Naive thymus-derived CD8-positive, alpha-beta T cell (primary cell): ENCODE measurements at places on chromosomes 11 and 22.
A peak's percentile ranks its signal among the peaks of the same experiment; 100 is the strongest.

GRCh38 chr11:97325693-97326092 lies 935.9 kb downstream of the JRKL start:
- H3K36me3 ChIP-seq: no peaks in the 10 kb centered on the region
- no peak for DNase-seq
- H3K27me3 ChIP-seq: no peaks in the 10 kb centered on the region
- no peak overlapping the region for H3K27ac ChIP-seq

GRCh38 chr22:26941896-26942636 lies 284.7 kb downstream of the MIAT start:
- DNase-seq: no peak
- peaks cover 12% of the 10 kb centered on the region for H3K27me3 ChIP-seq
- peaks cover 6% of the 10 kb centered on the region for H3K36me3 ChIP-seq
- no peak overlapping the region for H3K27ac ChIP-seq
- H3K4me3 ChIP-seq: no peak overlapping the region

DNA sequence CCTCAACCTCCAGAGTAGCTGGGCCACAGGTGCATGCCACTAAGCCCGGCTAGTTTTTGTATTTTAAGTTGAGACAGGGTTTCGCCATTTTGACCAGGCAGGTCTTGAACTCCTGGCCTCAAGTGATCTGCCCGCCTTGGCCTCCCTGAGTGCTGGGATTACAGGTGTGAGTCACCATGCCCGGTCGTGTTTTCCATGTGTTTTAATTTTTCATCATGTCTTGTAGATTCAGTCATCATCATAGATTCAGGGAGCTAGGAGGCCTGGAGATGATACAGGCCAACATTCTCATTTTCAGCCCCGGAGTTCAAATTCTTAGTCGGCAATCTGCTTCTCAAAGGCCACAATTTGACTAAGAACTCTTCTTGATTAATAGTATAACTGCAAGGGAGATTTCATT lies 73.5 kb upstream of the GRAMD1B start:
- H3K36me3 ChIP-seq: no peaks in the 10 kb centered on the region
- no peak overlapping the region for H3K27ac ChIP-seq
- DNase-seq: no peak

DNA sequence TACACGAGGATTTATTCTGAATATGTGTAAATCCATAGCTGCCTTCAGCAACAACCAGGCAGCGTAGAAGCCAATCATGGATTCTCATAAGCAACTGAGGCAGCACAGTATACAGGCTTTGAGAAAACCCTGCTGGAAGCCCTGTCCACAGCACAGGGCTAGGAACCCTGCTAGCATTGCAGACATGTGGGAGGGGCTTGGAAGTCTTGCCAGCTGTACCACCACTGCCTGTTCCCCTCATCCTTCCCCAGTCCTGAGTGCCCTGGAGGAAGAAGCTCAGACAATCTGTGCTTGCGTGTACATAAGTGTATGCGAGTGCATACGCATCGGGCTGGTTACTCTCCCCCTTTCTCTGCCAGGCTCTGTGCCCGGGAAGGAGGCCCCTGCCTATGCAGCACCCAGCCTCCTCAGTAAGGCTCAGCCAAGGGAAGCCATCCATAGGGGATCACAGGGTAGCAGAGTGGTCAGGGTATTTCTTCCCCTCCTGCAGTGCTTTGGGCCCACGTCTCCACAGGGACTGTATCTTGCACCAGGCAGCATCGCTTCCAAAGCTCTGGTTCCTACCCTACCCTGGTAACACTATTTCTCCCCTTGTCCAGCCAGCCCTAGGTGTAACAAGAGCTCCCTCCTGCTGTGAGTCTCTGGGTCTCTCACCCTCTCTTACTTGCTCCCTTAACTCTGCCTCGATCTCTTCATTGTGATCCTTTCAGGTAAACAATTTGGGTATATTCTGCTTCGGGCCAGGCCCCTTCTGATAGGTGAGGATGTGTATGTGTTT lies 90.5 kb downstream of the GALNT18 start:
- no peaks in the 10 kb centered on the region for H3K4me1 ChIP-seq
- H3K27ac ChIP-seq: no peak overlapping the region
- no peaks in the 10 kb centered on the region for H3K27me3 ChIP-seq
- H3K36me3 ChIP-seq: no peaks in the 10 kb centered on the region
- no peak overlapping the region for H3K4me3 ChIP-seq

DNA sequence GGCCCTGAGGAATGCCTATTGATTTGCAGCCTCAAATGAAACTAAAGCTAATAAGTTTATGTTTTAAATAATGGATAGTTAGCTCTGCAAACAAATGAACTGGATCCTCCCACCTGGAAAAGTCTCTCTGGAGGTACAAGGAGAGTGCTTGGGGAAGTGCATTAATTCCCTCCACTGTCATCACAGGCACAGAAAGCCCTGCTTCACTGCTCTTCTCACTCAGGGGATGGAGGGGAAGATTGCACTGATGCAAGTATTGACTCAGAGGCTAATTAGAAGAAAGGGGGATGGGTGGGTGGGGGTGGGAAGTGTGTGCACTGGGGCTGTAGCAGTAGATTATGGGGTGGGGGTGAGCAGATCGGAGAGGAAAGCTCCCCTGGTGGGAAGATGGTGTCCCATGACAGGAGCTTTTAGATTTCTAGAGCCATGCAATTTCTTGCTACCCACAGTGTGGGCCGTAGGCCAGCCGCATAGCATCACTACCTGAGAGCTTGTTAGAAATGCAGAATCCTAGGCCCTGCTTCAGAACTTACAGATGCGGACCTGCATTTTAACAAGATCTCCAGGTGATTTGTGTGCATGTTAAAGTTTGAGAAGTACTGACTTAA lies 163.9 kb downstream of the HIPK3 start:
- no peak for DNase-seq
- H3K27ac ChIP-seq: no peak overlapping the region
- no peaks in the 10 kb centered on the region for H3K4me1 ChIP-seq

DNA sequence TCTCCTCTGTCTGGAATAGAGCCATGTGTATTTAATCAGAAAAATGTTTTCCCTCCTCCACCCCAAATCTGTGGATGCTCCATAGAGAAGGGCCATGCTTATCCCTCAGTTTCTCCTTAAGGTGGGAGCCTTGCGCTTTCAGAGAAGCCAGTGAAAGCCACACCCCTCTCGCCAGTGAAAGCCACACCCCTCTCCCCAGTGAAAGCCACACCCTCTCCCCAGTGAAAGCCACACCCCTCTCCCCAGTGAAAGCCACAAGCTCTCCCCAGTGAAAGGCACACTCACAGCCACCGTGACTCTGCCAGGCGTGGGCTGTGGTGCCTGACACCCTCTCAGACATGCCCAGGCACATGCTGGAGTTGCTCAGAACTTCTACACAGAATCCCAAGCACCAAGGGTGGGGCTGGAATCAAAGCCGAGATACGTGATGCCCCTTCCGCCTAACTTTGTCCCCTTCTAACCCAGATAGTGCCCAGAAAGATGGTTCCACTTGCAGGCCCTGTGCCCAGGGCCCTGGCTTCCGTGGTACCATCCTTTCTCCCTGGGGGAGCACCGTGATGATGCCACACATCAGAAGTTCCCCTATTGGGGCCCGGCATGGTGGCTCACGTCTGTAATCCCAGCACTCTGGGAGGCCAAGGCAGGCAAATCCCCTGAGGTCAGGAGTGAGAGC lies 16.5 kb upstream of the PRR5 start:
- no peaks in the 10 kb centered on the region for H3K27me3 ChIP-seq
- H3K4me1 ChIP-seq: peaks cover 58% of the 10 kb centered on the region
- H3K4me3 ChIP-seq: peak overlapping the region; percentile 23
- peak overlapping the region; percentile 86 for H3K27ac ChIP-seq
- peaks cover 5% of the 10 kb centered on the region for H3K36me3 ChIP-seq

GRCh38 chr11:77487790-77488189 lies 13.9 kb upstream of the PAK1 start:
- H3K27ac ChIP-seq: no peak overlapping the region
- no peaks in the 10 kb centered on the region for H3K4me1 ChIP-seq
- no peaks in the 10 kb centered on the region for H3K36me3 ChIP-seq
- H3K27me3 ChIP-seq: no peaks in the 10 kb centered on the region

- H3K27ac ChIP-seq: peak overlapping the region; percentile 98
- DNase-seq: no peak
- no peaks in the 10 kb centered on the region for H3K27me3 ChIP-seq
- peaks cover 38% of the 10 kb centered on the region for H3K4me1 ChIP-seq
These were observed 12.7 kb downstream of the CD6 start for GRCh38 chr11:60984149-60984548.

- H3K36me3 ChIP-seq: no peaks in the 10 kb centered on the region
- H3K27me3 ChIP-seq: no peaks in the 10 kb centered on the region
- peaks cover 39% of the 10 kb centered on the region for H3K4me1 ChIP-seq
These were observed 115.4 kb downstream of the KIAA1671 start for GRCh38 chr22:25067851-25068421.
